ENCODE measurements at places on chromosomes 1 and 21.

- no peaks in the 10 kb centered on the region for H3K27me3 ChIP-seq
- H3K4me3 ChIP-seq, result no peak overlapping the region
- peaks cover 34% of the 10 kb centered on the region for H3K36me3 ChIP-seq
- no peak overlapping the region for H3K27ac ChIP-seq
- no peak for DNase-seq
Measured at GRCh38 chr1:11985851-11986250, 5.6 kb downstream of the MFN2 start.

- H3K27ac ChIP-seq, result no peak overlapping the region
- no peaks in the 10 kb centered on the region for H3K36me3 ChIP-seq
- no peaks in the 10 kb centered on the region for H3K27me3 ChIP-seq
- no peak for DNase-seq
Measured at GRCh38 chr1:88321706-88322105, 362.4 kb upstream of the PKN2 start.

DNA sequence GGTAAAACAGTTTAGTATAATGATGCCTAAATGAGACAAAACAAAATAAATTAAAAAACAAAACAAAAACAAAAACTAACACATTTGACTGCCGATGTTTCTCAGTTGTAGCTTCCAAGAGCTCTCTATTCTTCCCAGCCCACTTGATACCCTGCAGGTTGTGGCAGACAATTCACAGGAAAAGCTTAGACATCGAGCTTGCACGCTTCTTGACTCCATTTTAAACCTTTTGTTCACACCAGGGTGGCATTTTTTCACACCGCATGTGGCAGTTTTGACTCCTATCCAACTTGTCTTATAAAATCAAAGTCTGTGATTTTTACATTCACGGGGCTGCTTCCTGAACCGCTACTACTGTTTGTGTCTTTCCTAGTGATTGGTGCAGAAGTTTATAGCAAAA is 575.9 kb downstream of the USP25 start:
- no peaks in the 10 kb centered on the region for H3K36me3 ChIP-seq
- no peaks in the 10 kb centered on the region for H3K4me1 ChIP-seq
- H3K27ac ChIP-seq, result peak overlapping the region; percentile 9
- H3K4me3 ChIP-seq, result peak overlapping the region; percentile 31
- DNase-seq, result no peak

GRCh38 chr1:156750711-156751450 is 594 bp downstream of the HDGF start:
- no peaks in the 10 kb centered on the region for H3K36me3 ChIP-seq
- peak overlapping the region; percentile 99 for H3K27ac ChIP-seq
- H3K27me3 ChIP-seq, result no peaks in the 10 kb centered on the region
- peaks cover 16% of the 10 kb centered on the region for H3K4me1 ChIP-seq
- H3K4me3 ChIP-seq, result peak overlapping the region; percentile 73

DNA sequence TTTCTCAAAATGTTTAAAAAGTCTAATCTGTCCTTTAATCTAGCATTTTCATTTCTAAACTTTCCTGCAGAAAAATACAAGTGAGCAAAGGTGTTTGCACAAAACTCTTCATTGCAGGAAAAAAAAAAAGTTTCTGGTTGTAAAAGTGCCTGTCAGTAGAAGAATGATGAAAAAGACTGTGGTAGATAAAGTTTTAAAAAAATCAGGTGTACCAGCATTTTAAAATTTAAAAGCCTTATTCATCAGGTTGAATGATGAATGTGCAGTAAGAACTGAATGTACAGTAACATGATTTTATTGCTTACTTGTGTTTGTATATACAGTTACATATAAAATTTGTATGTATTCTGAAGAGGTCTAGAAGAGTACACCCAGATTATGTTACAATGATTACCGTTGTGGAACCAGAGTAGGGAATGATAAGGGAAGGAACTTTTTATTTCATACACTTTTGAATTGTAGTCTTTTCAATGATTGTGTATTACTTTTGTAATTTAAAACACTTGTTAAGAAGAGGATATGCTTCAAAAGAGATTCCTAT is 54.0 kb downstream of the FNBP1L start:
- H3K4me1 ChIP-seq, result no peaks in the 10 kb centered on the region
- H3K4me3 ChIP-seq, result no peak overlapping the region
- H3K27ac ChIP-seq, result no peak overlapping the region
- H3K27me3 ChIP-seq, result no peaks in the 10 kb centered on the region

GRCh38 chr1:26335774-26336476 is 18.0 kb downstream of the CRYBG2 start:
- H3K4me3 ChIP-seq, result peak overlapping the region; percentile 26
- no peak overlapping the region for H3K27ac ChIP-seq
- no peak for DNase-seq
- no peaks in the 10 kb centered on the region for H3K36me3 ChIP-seq
- H3K4me1 ChIP-seq, result peaks cover 9% of the 10 kb centered on the region

GRCh38 chr1:56948403-56949023 is 17.3 kb downstream of the C8B start:
- no peak for DNase-seq
- H3K4me1 ChIP-seq, result no peaks in the 10 kb centered on the region
- H3K27me3 ChIP-seq, result no peaks in the 10 kb centered on the region
